ENCODE measurements at places on chromosomes 5 and 9. TPM values are rescaled to one million over a fixed set of nuclear protein-coding genes. Genes with fewer than 3 reads are reported as not detected.

Gene TEX48
- not detected for total RNA-seq

DNA sequence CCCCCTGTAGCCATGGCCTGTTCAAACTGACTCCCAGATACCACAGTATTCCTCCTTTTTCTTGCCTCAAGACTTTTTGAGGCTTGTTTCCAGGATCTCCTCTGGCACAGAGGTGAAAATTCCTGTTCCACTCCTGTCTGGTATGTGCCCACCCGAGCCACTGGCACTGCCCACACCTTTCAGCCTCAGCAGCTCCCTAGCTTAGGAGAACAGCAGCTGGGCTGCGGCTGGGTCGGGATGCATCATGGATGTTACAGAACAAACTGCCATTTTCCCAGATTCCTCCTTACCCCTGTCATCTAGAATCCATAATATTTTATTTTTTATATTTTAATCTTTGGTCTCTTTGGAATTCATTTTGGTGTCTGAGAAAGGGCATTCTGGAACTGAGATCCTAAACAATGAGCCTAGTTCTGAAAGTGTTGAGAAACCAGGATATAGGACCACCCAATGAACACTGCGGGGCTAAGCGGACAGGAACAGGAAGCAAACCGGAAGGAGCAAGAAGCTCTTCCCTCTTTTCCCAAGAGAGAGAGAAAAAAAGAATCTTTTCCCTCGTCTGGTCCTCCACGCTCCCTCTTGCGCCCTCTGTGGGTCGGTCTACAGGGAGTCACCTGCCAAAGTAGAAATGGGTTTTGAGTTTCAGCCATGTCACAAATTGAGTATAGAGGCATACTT is 12.5 kb downstream of the OR2S2 start:
- peak; percentile 86 for DNase-seq
- H3K27ac ChIP-seq, result no peak overlapping the region
- H3K27me3 ChIP-seq, result no peaks in the 10 kb centered on the region
- H3K4me3 ChIP-seq, result no peak overlapping the region

DNA sequence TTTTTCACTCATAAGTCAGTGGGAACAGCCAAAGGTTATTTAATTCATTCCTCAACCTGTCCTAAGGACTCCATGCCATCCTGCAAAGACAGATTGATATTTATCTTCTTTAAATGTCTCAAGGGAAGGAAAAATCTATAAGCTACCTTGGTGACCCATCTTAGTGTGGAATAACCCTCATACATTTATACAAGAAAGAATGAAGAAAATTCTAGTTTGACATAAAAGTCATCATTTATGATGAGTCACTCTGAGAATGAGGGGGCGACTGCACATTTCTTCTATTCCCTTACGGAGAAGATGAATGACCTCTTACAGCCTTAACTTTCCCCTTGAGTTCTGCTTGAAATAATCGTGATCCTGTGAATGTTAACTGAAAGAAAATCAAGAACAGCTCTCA is 26.8 kb upstream of the NUDT12 start:
- no peak overlapping the region for H3K4me3 ChIP-seq
- H3K36me3 ChIP-seq, result no peaks in the 10 kb centered on the region
- DNase-seq, result no peak
- H3K27ac ChIP-seq, result no peak overlapping the region

DNA sequence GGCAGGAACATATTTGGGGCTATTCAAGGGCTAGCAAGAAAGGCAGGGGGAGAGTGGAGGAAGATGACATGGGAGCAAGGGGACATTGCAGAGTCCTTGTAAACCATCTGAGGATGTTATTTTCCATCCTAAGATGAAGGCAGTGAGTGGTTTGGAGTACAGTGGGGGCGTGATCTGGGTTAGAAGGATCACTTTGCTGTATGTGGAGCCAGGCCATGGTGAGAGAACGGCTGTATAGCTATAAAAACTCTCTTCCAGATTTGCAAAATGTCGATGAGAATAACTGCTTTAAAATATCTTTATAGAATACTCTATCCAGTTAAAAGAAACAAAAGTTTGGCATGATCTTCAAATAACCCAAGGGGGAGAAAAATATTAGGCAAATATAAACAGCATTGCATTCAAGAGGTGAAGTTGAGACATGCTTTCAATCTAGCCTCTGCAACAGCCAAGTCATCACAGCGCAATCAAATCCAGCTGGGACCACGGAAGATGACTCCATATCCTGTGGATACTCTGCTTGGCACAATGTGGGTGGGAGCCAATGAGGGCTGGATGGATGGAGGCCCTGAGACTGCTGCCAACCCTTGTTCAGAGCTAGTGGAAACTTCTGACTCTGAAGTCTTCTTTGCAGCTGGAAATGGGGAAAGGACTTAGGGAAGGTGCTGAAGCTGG is 111.5 kb upstream of the BASP1 start:
- H3K4me1 ChIP-seq, result no peaks in the 10 kb centered on the region
- H3K4me3 ChIP-seq, result no peak overlapping the region
- H3K36me3 ChIP-seq, result no peaks in the 10 kb centered on the region

GRCh38 chr5:14330729-14331385 is 187.7 kb downstream of the TRIO start:
- H3K27ac ChIP-seq, result no peak overlapping the region
- H3K36me3 ChIP-seq, result no peaks in the 10 kb centered on the region
- no peak for DNase-seq
- H3K4me3 ChIP-seq, result no peak overlapping the region
- no peaks in the 10 kb centered on the region for H3K27me3 ChIP-seq

GRCh38 chr5:108084105-108084504 is 297.8 kb downstream of the FBXL17 start:
- peaks cover 9% of the 10 kb centered on the region for H3K36me3 ChIP-seq
- no peak overlapping the region for H3K4me3 ChIP-seq
- H3K4me1 ChIP-seq, result no peaks in the 10 kb centered on the region
- H3K27me3 ChIP-seq, result no peaks in the 10 kb centered on the region

Data from activated naive CD4-positive, alpha-beta T cell treated with anti-CD3 and anti-CD28 coated beads for 36 hours (primary cell).